NCI-H1417 treated with DMSO at 0.1 percent for 48 hours (cell line): ENCODE measurements at places on chromosomes 13 and 19.

- no peak for DNase-seq
These were observed 15.2 kb downstream of the TNNT1 start for GRCh38 chr19:55133639-55134444.

DNA sequence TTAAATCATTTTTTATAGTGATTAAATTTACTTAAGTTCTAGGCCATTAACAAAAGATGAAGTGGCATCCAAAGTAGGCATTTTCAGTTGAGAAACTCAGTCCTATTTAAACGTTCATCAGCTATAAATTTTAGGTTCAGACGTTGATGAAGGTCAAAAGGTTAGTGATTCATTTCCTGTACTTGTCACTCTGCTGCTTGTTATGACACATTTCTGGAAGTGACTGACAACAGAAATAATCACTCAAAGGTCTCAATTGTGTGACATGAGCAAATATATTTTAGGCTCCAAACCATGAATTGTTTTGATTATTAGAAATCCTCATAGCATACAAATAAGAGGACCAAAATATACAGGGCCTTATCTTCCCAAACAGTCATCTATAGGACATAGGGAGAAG lies 10.3 kb upstream of the EDNRB start:
- no peak for DNase-seq

DNA sequence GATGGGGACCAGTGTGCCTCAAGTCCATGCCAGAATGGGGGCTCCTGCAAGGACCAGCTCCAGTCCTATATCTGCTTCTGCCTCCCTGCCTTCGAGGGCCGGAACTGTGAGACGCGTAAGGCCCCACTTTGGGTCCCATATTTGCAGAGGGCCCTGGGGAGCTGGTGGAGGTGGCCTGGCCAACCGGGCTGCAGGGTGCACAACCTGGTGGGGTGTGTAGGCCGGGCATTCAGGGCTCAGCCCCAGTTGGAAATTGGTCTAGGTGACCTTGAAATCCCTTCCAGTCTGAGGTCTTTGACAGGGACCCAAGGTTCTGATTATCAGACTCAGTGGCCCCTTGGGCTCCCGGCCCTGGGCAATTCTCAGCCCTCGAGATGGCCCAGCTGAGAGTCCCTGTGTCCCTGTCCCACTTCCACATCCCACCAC lies 8.3 kb downstream of the F7 start:
- no peak for DNase-seq

GRCh38 chr19:45901912-45902650 lies at the start of gene MYPOP:
MYPOP (minus strand) TSS chr19:45902613; CDS start chr19:45901773, 840 bp downstream.
- DNase-seq, result no peak

DNA sequence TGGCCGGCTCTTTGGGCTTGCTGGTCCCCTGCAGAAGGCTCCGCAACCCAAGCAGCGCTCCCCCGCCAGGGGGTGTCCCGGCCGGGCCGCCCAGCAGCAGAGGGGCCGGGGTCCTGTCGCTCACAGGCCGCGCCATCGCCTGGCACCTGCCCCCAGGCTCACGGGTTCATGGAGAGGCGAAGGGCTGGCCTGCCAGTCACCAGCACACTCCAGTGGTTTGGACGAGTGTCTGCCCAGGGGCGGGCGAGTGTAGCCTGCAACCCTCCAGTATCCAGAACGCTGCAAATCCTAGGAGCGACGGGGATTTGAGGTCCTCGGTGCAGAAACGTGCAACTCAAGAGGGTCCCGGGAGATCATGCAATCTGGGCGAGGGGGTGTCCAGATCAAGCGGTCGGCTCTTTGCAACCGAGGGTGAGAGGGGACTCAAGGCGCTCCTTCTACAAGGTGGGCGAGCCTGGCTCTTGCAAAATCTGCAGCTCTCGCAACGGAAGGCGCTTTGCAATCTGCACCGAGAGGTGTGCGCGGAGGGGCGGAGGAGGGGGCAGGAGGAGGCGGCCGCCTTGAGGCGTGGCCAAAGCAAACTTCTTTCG lies at the start of gene DBP:
DBP (minus strand) TSS at position 521 of the 590 bp plus-strand sequence; CDS start at position 136, 385 bp downstream.
- no peak for DNase-seq
